Mesendoderm (in vitro differentiated cells): ENCODE measurements at places on chromosomes 6 and 20.

- no peaks in the 10 kb centered on the region for H3K27me3 ChIP-seq
- H3K4me3 ChIP-seq: no peak overlapping the region
- no peaks in the 10 kb centered on the region for H3K36me3 ChIP-seq
- H3K27ac ChIP-seq: no peak overlapping the region
- peak; percentile 41 for DNase-seq
Measured at GRCh38 chr20:14599613-14600012, 262.2 kb upstream of the FLRT3 start.

DNA sequence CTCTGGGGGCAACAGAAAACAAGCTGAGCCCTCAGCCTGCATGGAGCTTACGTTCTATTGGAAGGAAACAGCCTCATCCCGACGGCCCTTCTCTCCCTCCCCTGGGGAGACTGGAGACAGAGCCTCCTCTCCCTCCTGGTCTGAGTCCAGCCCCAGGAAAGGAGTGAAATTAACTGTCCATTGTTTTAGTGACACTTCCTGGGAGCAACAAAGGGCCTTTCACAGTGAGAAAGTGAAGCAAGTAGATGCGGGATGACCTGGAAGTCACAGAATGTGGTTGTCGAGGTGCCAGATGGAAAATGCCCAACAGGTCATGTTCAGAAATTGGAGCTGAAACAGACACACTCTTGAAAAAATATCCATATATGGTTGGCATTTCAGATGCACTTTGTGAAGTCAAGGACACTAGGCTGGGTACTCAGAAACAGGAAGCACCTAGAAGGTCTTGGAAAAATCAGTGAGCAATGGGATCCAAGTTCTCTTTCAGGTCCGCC is 77.8 kb downstream of the TFAP2C start:
- H3K27ac ChIP-seq: no peak overlapping the region
- no peak overlapping the region for H3K4me3 ChIP-seq
- no peaks in the 10 kb centered on the region for H3K4me1 ChIP-seq
- H3K36me3 ChIP-seq: no peaks in the 10 kb centered on the region
- no peaks in the 10 kb centered on the region for H3K27me3 ChIP-seq

GRCh38 chr20:48648482-48649051 is 179.2 kb downstream of the PREX1 start:
- H3K27me3 ChIP-seq: no peaks in the 10 kb centered on the region
- peaks cover 35% of the 10 kb centered on the region for H3K36me3 ChIP-seq
- H3K4me1 ChIP-seq: no peaks in the 10 kb centered on the region
- no peak for DNase-seq
- H3K27ac ChIP-seq: no peak overlapping the region

DNA sequence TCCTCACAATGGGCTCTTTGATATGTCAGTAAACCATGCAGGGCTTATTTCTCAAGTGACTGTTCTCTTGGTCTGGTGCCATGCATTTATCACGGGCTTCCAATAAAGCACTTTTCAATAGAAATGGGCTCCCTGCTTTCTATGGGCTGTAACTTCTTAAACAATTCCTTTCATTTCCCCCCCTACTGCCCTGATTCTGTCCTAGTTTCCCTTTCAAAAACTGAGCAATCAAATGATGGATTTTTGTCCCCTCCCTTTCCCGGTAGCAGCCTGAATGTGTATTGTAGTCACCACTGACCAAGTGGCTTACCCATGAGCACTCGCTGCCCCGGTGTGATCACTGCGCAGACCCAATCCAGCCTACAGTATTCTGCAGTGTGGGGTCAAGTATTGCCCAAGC is 13.9 kb downstream of the RPS10 start:
- no peak for DNase-seq
- H3K4me3 ChIP-seq: no peak overlapping the region
- peaks cover 2% of the 10 kb centered on the region for H3K36me3 ChIP-seq

- no peak for DNase-seq
- no peak overlapping the region for H3K4me3 ChIP-seq
- H3K27me3 ChIP-seq: no peaks in the 10 kb centered on the region
- H3K27ac ChIP-seq: no peak overlapping the region
- H3K36me3 ChIP-seq: no peaks in the 10 kb centered on the region
- no peaks in the 10 kb centered on the region for H3K4me1 ChIP-seq
Measured at GRCh38 chr6:123806561-123806960, 2.9 kb downstream of the NKAIN2 start.
